ENCODE measurements at places on chromosomes 12 and 14.

GRCh38 chr12:130966443-130967030 lies 12.8 kb downstream of the ADGRD1 start:
- DNase-seq, result no peak

DNA sequence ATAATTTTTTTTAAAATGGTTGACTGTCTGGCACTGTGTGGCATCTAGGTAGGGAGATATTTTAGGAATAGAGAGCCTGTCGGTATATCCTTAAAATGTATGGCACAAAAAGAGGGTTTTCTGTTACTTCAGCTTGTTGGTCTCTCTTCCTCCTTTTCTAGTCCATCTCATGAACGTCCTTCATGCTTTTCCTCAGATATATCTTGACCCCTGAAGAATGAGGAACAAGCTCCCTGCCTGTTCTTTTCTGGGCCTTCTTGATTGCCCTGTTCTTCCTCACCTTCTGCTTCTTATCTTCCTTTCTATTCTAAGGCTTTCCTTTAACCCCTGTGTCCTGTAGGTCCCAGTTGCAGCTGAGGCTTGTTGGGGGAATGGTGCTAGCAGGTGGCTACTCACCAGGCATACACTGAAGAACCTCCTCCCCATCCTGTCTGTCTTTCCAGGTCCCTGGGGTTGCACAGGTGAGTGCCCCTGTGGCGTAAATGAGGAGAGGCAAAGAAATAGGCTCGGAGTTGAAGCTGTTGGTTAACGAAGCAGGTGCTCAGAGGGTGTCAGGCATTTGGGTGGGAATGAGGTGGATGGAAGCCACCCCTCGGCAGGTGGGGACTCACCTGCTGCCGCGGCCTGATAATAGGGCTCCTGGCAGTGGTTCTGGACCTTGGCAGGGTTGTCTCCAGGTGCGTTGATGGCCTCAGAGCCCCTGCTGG lies 7.2 kb upstream of the C1R start:
- DNase-seq, result no peak

- DNase-seq, result no peak
Measured at GRCh38 chr14:105880616-105881015, 354.2 kb downstream of the TMEM121 start.

DNA sequence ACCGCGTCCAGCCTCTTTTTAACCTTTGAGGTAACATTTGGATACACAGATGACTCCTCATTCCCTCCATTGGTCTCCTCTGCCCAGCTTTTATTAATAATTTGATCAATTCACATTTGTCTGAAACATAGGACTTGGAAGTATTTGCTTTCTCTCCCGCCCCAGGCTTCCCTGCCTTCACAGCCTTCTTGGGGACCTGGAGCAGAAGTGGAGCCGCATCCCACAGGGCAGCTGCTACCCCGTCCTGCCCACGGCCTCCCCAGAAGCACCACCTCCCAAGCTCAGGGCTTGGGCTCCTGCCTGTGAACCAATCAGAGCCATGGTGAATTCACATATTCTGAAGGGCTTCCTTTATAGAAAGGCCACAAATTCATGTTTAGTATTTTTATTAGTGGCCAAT lies 97.6 kb downstream of the PIWIL1 start:
- DNase-seq, result no peak

DNA sequence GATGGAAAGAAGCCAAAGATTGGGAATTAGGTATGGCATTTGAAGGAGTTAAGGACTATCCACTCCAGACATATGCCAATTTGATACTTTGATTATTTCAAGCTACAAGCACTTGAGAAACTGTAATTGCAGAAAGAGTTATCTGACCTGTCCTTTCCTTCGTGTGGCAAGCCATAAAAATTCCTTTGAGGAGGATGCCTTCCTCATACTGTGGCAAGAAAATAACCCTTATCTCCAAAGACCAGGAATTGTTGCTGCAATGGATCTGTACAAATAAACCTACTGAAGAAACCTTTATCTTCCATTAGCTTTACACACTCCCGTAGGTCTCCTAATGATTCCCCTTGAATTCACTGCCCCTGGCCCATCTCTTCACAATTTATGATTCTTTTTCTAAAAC lies 165.1 kb upstream of the AMIGO2 start:
- DNase-seq, result no peak

GRCh38 chr14:51616724-51617409 lies 34.8 kb upstream of the FRMD6 start:
- no peak for DNase-seq

DNA sequence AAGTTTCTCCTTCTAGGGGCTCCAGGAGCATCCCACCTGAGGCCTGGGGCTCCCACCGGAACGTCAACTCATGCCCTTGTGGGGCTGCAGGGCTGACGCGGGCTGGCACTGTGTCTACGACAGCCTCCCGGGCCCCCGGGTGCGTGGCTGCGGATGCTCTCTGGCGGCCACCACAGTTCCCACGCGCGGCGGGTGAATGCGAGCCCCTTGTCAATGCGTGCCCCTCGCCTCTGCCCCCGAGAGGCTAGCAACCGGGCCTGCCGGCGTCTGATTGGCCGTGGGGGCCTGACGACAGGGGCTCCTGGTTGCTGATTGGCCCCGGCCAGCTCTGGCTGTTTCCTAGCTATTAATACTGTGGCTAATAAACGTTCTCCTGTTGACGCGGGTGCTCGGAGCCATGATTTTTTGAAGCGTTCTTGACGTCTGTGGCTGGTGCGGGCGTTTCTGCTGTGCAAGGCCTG lies 1.8 kb upstream of the MEG3 start:
- DNase-seq, result no peak

DNA sequence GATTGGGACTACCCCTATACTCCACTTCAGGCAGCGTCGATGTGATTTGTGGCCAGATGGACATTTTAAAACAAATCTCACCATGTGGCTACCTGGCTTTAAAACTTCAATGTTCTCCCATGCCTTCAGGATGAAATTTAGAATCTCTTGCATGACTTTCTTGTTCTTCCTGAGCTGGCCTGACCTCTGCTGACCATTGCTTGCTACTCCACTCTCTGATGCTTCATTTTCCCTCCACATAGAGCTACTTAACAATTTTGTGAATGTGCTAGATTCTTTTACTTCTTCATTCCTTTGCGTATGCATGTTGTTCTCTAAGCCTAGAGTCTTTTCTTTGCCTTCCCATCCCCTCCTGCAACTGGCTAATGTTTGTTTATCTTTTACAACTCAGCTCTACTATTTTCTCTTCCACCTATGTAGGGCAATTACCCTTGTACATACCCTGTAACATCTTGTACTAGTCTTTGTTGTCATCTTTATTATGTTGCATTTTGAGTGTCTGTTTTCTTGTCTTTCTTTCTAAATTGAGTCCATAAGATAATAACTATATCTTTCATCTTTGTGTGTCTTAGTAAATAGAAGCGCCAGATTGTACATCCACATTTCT lies 41.2 kb downstream of the YLPM1 start:
- no peak for DNase-seq

- no peak for DNase-seq
Measured at GRCh38 chr14:33469898-33470297, 481.0 kb downstream of the EGLN3 start.

Measured in progenitor cell of endocrine pancreas (in vitro differentiated cells).